ENCODE measurements at places on chromosomes 4 and X.

GRCh38 chr4:82376109-82376508 lies 2.3 kb upstream of the HNRNPD start:
- DNase-seq: no peak

DNA sequence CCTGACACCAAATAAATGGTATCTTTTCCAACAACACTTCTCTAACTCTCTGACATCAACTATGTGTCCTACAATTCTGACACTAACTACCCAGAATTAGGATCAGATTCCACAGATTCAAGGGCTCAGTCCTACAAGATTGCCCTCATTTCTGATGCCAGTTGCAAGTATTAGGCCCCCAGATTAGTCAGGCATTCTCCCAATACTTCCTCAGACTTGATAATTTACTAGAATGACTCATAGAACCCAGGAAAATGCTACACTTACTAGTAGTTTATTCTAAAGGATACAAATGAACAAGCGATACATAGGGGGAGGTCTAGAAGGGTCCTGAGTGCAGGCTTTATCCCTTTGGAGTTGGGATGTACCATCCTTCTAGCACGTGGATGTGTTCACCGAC lies 8.5 kb downstream of the TIGD2 start:
- no peak for DNase-seq

DNA sequence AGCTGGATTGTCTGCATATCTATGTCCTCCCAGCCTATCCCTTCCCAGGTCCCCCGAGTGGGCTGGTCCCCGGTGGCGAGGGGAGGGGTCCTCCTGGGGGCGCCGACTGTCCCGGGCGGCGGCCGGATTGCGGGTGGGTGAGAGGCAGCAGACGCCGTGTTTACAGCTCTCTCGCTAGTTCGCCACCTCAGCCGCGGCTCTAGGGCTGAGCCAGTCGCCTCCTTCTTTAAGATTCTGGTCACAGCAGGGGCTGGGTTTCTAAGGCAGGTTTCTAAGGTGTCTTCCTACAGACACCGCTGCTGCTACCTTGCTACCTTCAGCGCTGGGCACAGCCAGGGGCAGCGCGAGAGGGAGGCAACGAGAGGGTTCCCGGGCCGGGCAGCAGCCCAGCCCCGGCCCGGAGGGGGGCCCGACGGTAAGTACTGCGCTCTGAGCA lies 57.2 kb downstream of the FRMPD3 start:
- DNase-seq: no peak

DNA sequence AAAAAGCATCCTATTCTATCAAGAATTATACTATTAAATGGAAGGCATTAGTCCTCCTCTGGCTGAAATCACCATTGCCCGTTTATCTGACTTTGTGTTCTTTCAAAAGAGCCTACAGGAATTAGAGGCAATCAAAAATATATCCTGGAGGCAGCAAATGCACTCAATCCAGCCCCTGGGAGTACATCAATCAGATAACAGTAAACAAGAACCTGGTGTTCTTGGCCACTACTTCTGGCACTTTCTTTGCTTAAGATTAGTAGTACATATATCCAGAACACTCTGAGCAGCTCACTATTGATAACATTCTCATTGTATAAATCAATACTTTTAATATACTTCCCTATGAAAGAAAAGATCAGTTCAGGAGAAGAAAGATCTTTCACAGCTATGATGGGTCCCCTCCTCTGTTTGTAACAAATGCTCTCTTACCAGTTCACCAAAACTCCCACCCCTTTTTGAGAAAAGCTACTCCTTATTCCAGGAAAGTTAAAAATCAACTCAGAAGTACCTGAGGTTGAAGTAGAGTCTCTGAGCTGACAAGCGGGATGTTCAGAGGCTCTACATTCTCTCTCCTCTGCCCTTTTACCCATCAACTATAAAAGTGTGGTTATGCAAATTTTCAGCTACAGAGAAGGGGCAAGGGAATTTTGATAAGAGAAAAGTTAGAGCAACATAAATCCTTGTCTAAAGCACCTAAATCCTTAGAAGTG lies 176.0 kb downstream of the COX18 start:
- no peak for DNase-seq

DNA sequence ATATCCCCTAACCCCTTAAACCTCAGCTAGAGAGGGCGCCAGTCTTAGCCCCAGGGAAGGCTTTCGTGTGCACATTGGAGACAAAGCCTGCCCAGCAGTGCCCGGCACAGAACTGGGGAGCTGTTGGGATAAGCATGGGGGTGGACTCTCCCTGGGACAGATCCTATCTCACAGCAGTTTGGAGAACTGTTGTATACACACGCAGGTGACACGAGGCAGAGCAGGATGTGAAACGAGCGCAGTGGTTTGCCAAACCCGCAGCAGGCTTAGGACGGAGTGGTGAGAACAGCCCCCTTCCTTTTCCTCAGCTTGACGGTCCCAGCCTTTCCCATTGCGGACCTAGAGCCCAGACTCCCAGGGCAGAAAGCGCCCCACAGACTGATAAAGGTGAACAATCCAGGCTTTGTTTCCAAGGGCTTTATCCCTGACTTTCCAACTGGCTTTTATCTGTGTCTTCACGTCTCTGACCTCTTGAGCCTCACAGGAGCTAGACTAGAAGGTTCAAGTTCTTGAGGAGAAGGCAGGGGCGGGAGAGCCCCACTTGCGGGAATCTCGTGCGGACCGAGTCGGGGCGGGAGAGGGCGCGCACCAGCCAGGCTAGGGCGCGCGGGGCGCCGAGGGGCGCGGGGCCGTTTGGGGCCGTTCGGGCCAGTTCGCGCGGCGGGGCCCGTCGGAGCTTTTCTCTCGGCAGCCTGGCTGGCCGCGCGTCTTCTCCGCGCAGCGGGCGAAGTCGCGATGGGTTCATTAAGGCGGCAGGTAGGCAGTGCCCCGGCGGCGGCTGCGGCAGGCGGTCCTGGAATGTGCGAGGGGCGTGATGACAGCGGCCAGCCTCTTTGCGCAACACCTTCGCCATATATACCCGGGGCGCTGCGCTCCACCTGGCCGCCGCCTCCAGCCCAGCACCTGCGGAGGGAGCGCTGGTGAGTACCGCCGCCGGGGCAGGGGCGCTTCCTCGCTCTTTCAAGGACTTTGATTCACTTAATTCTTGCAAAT lies at the start of gene SLC34A2:
TSS of gene SLC34A2 (plus strand) at position 881 of the 993 bp plus-strand sequence. CDS start 6,650 bp downstream, outside the sequence.
- peak; percentile 78 for DNase-seq

GRCh38 chrX:10761447-10761846 lies 141.1 kb upstream of the MID1 start:
- DNase-seq: no peak

DNA sequence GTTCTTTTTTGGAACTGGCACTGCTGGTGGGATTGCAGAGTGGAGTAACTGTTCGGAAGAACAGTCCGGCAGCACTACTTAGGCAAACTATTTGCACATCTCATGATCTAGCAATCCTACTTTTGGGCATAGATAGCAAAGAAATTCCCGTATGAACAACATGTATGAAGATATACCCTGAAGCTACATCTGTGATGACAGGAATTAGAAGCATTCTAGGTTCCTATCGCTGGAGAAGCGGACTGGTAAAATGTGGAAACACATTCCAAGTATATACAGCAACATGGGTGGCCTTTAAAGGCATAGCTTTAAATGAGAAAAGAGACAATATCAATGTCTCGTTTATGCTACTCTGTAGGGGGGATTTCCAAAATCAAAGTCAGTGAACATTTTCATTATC lies 3.1 kb downstream of the DCAF16 start:
- no peak for DNase-seq

DNA sequence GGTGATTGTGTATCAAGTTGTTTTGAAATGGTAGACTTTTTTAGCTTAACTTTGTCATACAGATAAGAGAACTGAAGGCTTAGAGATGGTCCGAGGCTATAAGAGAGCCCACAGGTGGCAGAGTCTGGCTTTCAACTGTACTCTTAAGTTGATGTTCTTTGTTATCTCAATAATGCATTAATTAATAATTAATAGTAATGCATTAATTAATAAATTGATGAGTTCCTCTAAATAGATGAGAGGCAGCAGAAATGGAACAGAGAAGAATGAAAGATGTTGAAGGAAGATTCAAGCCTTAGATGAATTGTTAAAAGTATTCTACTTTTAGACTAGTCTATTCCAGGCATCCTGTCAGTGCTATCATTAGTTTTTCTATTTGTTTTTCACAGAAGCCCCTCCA lies 22.4 kb downstream of the NUDT9 start:
- DNase-seq: no peak

DNA sequence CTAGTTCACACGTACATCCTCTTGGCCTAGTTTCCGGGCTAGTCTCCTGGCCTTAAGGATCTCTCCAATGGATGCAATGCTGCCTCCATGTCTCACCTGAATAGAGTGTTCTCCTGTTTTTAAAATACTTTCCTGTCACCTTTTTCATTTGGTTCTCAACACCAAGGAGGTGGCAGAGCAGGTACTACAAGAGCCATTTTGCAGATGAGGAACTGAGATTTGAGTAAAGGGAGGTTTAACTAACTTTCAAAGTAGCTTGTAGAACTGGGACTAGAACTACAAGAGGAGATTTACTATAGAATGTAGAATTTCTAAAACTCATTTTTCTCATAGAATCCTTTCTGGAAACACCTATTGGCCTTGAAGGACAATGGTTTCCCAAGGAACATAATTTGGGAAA lies 97.6 kb upstream of the AP1S2 start:
- no peak for DNase-seq

DNA sequence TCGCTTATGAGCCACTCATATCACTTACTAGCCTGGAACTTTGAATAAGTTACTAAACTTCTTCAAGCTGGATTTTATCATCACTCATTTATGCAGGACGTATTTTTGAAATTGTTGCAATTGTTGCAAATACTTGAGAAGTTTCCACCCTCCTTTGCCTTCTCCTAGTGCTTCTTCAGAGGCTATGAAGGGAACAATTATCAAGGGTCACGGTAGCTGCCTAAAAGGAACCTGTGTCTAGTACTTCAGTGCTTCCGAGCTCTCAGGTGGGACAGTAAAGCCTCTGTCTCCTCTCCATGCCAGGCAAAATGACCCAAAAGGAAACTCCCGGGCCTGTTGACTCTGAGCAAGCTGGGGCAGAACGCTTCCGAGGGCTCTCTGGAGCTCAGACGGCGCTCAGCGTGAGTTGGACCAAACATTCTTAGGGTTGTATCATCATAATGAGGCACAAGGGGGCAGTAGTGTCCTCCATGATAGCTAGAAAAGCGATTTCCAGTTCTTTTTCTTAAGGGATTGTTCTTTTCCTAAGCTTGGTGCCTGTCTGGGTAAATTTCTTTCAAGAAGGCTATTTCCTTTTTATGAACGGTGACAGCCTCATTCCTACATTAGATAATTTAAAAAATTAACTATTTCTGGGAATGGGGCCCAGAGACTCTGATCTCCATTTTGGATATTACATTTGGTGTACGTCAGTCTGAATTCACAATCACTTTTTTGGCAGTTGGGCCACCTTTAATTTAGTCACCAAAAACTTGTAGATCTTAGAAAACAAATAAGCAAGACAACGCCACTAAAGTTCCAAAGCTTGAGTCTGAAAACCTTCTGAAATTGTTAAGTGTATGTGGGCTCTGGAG lies 73.1 kb downstream of the PACRGL start:
- peak; percentile 42 for DNase-seq

GRCh38 chr4:84673475-84674240 lies 90.7 kb downstream of the CDS1 start:
- DNase-seq: no peak

DNA sequence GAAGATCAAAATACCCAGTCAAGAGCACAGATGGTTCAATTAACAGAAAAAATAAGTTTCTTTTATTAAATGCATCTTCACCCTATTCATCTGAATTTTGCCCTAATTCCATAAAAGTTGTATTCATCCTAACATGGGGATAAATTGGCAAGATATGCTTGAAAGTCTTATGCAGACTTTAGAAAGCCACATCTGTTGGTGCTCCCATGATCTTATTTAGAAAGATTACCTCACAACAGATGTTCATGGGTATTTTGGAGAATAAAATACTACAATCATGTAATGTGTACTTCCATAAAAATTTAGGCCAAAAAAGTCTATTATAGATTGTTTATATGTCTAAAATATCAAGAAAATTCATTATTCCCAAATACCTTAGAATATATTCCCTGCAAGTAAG lies 510.3 kb downstream of the TECRL start:
- no peak for DNase-seq

DNA sequence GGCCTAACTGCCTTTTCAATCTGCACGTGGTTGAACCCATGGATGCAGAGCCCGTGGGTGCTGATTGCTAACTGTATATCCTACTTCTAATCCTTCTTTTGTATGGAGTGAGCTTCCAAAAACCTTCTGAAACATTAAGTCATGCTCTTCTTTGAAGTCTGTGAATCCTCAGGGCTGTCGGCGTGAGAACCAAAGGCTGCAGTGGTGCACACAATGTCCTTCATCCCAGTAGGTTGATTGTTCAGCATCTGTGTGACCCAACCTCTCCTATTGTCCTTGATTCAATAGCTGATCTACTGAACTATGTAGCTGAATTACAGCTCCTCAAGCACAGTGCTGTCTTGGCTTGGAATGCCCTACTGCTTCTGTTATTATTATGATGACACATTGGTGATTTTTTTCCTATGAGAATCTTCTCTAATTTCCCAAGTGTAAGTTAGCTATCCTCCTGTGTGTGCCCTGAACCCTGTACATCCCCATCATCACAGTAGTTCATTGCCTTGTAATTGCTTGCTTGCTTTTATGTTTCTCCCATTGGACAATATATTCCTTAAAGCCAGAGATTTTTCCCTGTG lies 294.6 kb downstream of the TRIML1 start:
- no peak for DNase-seq

DNA sequence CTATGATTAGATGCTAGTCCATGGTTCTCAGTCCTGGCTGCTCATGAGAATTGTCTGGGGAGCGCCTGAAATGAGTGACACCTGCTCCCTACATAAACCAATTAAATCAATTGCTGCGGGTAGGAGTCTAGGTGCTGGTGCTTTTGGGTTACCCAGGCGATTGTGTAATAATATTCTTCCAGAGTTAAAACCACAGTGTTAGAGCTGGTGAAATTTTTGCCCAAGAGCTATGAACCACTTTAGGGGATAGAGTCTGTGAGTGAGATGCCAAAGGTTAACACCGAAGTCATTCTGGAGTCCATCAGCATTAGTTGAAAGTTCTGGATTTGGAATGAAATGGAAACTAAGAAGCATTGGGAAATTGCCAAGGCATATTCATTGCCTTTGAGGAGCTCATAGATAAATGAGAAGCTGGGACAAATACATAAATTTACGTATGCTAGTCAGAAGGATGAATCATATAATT lies 15.3 kb downstream of the PDK3 start:
- DNase-seq: no peak

DNA sequence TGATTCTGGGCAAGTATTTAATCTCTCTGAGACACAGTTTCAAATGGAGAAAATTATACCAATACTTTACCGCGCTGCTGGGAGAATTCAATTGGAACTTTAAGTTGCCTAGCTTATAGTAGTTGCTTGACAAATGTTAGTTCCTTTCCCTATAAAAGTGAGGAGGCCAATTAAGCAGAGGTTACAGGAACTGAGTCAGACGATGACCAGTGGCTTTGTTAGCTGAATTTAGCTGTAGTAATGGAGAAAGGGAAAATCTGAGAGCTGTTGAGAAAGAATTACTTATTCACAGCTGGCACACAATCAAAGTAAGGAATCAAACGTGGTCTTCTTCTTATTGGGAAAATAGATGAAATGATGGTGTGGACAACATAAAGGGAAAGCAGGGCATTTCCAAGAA lies 29.6 kb downstream of the SMARCA1 start:
- no peak for DNase-seq

Data from large intestine (tissue), 12 donors.